GM06990 (cell line): ENCODE measurements at places on chromosomes 4 and X.

GRCh38 chrX:27597508-27597907 is 7.4 kb downstream of the DCAF8L2 start:
- no peak for DNase-seq

- no peak for DNase-seq
Measured at GRCh38 chr4:182788201-182788600, 129.0 kb downstream of the DCTD start.

GRCh38 chr4:73706811-73707210 is 33.6 kb upstream of the CXCL8 start:
- no peak for DNase-seq

GRCh38 chr4:10205223-10205622 is 88.6 kb upstream of the WDR1 start:
- no peak for DNase-seq

GRCh38 chr4:25377572-25378436 is 741 bp downstream of the ANAPC4 start:
- no peak for DNase-seq

DNA sequence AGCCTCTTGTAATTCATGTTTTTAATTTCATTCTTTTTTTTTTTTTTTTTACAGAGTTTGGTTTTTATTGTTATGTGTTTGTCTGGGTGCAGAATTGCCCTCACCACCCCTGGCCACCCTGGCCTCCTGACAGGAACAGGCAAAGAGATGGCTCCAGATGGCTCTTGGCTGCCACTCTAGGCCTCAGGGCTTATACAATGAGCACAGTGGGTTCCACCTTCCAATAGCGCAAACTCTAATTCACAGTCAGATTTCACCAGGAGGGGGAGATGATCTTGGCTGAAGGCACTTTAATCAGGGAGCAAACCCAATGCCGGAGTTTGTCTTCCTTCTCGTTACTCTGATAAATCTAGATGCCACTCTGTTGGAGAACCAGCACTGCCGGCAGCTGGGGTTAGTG is 24.8 kb downstream of the CPE start:
- DNase-seq = no peak

GRCh38 chr4:81421346-81422218 is 50.1 kb downstream of the RASGEF1B start:
- DNase-seq = no peak

DNA sequence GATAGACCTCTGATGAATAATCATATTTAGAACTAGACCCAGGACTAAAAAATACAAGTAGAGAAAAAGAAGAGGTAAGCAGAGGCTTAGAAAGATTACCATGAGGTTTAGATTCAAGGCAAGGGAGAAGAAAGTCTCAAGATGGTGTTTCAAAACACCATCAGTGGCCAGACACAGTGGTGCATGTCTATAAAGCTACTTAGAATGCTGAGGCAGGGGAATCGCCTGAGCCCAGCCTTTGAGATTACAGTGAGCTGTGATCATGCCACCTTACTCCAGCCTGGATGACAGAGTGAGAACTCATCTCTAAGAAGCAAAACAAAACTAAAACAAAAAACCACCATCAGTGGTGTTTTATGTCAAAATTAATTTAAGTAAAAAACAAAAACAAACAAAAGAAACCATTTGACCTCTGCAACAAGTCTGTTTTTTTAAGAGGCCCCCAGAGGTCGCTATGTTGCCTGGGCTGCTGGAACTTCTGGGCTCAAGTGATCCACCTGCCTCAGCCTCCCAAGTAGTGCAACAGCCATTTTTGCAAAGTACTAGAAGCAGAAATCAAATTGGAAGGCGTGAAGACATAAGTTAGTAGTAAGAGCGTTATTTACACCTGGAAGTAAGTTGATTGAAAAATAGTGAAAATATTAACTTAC is 784.3 kb downstream of the ADGRL3 start:
- DNase-seq = no peak

- no peak for DNase-seq
Measured at GRCh38 chrX:8721536-8721935, 10.4 kb downstream of the ANOS1 start.

DNA sequence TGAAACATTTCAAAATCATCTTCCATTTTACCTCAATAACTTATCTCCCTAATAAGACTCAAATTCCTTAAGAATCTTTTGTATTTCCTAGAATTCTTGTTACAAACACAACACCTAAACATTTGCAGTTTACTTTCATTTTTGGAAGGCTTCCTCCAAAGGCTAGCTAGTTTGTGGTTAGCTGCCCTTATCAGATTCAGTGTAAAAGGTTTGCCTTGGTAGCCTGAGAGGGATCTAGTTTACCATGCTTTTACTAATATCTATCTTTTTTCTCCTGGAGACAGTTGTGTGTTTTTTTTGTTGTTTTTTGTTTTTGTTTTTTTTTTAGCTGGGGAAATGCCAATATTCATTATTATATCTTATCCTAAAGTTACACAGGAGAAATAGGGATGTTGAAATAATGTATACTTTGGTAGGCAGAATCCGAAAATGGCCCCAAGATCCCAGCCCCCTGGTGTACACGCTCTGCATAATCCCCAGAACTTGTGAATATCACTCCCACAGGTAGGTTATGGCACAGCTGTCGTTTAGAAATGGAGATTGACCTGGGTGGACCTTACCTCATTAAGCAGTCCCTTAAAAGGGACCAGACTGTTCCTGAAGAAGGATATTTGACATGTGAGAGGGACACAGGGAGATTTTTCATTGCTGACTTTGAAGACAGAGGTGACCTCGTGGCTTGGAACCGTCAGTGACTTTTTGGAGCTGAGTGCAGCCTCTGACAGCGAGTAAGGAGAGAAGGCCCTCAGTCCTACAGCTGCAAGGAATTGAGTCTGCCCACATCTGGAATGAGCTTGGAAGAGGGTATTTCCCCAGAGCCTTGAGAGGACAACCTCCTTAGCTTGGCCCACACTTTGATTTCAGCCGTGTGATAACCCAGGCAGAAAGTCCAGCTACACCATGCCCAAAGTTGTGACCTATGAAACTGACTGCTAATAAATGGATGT is 33.4 kb downstream of the SEPTIN11 start:
- DNase-seq = no peak

DNA sequence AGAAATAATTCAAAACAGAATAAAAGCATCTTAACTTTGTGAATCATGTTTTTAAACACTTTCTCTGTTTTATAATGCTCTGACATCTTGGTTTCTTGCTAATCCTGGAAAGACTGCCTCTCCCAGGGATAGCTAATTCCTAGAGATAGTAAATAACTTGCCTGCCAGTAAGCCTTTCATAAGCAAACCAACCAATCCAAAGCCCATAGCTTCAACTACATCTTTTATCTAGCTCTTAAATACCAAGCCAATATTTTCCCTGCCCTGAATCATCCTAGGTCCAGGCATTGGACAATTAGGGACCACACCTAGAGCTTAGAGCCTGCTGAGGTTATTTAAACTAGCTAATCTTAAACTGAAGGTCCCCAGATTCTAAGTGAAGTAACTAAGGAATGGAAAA is 223.7 kb upstream of the DIPK2B start:
- no peak for DNase-seq

GRCh38 chr4:1472148-1472797 is 66.0 kb upstream of the NKX1-1 start:
- DNase-seq = no peak
